Bladder microvascular endothelial cell (primary cell): ENCODE measurements at places on chromosomes 1 and 21. TPM values are rescaled to one million over a fixed set of nuclear protein-coding genes. Genes with fewer than 3 reads are reported as not detected.

AGMAT gene
- total RNA-seq: 0.16 and 0.50 TPM in 2 replicates

HTR6 gene
- not detected in 2 replicates for total RNA-seq

NOL9 gene
- total RNA-seq: 12.8 and 26.2 TPM in 2 replicates

FALEC gene
- not detected in 2 replicates for total RNA-seq

FAM177B gene
- not detected in 2 replicates for total RNA-seq

COP1 gene
- 42.7 and 55.3 TPM in 2 replicates for total RNA-seq

PTPRU gene
- 3.2 and 7.6 TPM in 2 replicates for total RNA-seq

OR2T29 gene
- total RNA-seq: not detected in 2 replicates

RHD gene
- 0.57 TPM in 1 of 2 replicates, not detected in the other for total RNA-seq

AKNAD1 gene
- 0.13 TPM in 1 of 2 replicates, not detected in the other for total RNA-seq

PDC gene
- total RNA-seq: not detected in 2 replicates

SPATA1 gene
- 0.81 and 0.82 TPM in 2 replicates for total RNA-seq

UBE2G2 gene
- total RNA-seq: 61.2 and 109 TPM in 2 replicates

TARS2 gene
- total RNA-seq: 7.4 and 11.5 TPM in 2 replicates

FAM151A gene
- not detected in 2 replicates for total RNA-seq

OR2L8 gene
- 0.31 TPM in 1 of 2 replicates, not detected in the other for total RNA-seq

DRAM2 gene
- total RNA-seq: 41.3 and 57.6 TPM in 2 replicates

HAO2 gene
- not detected in 2 replicates for total RNA-seq

BMP8B gene
- under 0.01 and 0.82 TPM in 2 replicates for total RNA-seq

ADORA1 gene
- total RNA-seq: not detected in 2 replicates

LCE1B gene
- total RNA-seq: not detected in 2 replicates

TARDBP gene
- 71.1 and 128 TPM in 2 replicates for total RNA-seq

AMPD1 gene
- not detected in 2 replicates for total RNA-seq

INSRR gene
- total RNA-seq: not detected in 2 replicates

AVPR1B gene
- not detected in 2 replicates for total RNA-seq

LIPI gene
- total RNA-seq: not detected in 2 replicates

OR2T35 gene
- total RNA-seq: not detected in 2 replicates
